ENCODE measurements at places on chromosomes 4 and X.

- no peak for DNase-seq
These were observed 1.3 kb downstream of the LPAR4 start for GRCh38 chrX:78748846-78749245.

DNA sequence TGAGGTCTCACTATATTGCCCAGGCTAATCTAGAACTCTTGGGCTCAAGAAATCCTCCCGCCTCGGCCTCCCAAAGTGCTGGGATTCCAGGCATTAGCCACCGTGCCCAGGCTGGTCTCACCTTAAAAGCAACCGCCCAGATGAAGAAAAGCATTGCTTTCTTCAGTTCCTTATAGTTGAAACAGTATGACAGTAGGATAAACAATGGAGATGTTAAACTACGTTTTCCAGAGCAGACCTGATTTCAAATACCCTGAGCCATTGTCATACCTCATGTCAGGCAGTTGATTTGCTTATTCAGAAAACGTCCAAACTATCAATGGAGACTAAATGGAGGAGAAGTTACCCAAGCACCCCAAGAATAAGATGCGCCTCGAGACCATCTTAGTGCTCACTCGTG, 26.3 kb upstream of the TMEM131L start:
- no peak for DNase-seq

DNA sequence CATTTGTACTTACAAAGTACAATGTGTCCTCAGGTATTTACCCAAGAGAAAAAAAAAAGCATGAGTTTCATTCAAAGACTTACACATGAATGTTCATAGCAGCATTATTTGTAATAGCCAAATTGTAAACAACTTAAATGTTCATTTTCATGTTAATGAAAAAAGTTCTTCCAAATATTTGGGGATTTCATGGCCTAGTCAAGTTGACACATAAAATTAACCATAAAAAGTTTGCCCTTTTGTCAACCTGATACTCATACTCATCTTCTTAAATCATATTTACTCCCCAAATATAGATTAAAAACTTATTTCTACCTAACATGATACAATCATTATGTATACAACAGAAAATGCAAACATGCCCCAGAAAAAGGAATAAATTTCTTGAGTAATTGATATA, 112.5 kb upstream of the EMCN start:
- DNase-seq: no peak

DNA sequence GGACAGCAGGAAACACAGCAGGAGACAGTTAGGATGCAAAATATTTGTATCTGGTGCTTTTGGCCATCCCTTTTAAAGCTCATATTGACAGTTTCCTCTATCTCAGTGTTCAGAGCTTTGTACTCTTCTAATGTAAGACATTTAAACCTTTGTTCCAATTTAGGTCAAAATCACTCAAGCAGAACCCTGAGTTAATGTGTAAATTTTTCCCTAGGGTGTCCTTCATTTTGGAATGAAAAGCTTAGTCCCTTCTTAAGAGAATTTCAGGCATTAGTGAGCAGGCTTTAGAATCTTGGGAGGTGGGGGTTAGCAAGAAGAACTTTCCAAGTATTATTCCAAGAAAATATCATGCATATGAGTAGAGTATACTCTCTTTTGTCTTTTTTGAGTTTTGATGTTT, 188.7 kb downstream of the GBA3 start:
- no peak for DNase-seq

GRCh38 chr4:1830642-1831228, 25.2 kb downstream of the LETM1 start:
- no peak for DNase-seq

DNA sequence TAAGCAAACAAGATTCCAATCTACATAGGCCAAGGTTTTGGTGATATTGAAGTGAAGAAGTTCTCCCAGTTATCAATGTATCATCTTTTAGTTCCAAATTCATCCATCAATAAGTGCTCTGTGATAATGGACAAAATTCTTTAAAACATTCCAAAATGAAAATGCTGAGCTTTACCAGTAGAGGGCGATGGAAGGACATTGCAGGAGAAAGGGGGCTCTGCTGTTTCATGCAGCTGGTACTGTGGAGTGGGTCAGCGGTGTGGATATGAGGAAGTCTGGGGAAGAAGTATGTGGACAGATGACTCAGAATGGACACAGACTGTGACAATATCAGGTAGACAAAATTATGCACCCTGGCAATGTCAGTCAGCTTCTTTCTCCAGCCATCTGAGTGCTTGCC, 46.6 kb upstream of the HS6ST2 start:
- no peak for DNase-seq

DNA sequence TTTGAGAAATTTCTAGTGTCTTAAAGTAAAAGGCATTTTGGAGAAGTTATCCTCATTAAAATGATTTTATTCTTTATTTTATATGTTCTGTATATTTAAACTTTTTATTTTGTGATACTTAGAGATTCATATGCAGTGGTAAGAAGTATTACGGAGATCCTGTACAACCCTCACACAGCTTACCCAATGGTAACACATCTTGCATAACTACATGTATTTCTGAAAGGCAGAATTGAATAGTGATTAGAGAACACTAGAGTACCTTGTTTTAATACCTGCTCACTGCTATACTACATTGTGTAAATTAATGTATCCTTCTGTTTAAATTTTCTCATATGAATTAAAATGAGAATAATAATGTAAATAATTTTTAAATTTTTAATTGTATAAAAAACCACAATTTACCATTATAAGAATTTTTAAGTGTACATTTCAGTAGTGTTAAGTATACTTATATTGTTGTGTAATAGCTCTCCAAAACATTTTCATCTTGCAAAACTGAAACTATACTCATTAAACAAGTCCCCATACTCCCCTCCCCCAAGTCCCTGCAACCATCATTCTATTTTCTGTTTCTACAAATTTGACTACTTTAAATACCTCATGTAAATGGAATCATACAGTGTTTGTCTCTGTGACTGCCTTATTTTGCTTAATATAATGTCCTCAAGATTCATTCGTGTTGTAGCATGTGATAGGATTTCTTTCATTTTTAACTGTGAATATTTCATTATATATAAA, 45.4 kb downstream of the INTS12 start:
- DNase-seq: no peak

DNA sequence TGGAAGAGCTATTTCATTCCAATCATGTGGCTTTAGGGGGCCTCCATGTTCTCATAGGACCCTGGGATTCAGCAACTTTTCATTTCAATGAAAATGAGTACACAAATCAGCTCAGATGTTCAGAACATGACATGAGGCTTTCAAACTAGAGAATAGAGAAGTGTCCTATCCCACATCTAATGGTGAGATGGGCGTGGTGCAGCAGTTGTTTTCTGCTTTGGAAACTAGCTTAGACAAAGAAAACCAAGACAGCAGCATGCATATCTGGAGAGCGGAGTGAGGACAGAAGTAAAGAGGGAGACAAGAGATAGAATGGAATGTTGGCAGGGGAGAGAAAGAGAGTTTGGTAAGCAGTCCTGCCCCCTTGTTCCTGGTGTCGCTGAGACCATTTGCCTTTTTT, 1009.1 kb upstream of the IGFBP7 start:
- no peak for DNase-seq

DNA sequence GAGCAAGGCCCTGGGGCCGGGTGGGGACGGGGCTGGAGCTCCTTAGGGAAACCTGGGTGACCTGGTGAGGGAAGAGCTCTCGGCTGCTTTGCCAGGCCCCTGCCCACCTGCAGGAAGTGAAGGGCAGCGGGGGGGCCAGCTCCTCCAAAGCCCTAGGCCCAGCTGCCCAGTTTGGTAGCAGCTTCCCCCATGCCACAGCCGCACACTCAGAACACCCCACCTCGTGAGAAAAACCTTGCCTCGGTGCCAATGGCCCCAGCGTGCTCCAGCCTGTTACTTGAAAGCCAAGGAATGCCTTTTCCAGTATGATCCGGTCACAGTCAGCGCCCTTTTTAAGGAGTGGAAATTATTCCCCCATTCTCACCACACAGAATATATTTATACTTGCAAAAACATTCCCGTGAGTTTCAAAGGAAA, 38.3 kb downstream of the ACOX3 start:
- no peak for DNase-seq

DNA sequence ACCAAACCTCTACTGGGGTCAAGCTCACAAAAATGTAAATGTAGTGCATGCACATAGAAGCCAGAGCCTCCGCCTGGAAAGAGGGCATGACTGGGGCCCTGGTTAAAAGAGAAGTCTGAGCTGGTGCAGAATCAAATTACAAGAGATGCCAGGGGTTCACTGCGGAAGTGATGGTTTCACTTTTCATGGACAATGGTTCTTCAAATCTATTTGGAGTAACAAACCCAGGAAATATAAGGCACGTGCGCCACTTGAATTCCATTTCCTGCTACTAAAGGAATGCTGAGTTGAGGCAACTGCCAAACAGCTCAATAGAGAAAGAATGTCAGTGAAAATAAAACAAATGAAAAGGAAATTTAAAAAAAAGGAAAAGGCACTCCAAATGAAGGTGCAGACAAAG, 79.8 kb downstream of the FUNDC1 start:
- DNase-seq: no peak

GRCh38 chrX:103518571-103518970, 718 bp downstream of the RAB40A start:
- no peak for DNase-seq

- DNase-seq: no peak
These were observed 182.1 kb downstream of the CPE start for GRCh38 chr4:165560941-165561340.

GRCh38 chrX:45447331-45447730, 246.7 kb upstream of the DIPK2B start:
- no peak for DNase-seq

- DNase-seq: no peak
These were observed 1794.0 kb downstream of the STIM2 start for GRCh38 chr4:28654618-28655017.

DNA sequence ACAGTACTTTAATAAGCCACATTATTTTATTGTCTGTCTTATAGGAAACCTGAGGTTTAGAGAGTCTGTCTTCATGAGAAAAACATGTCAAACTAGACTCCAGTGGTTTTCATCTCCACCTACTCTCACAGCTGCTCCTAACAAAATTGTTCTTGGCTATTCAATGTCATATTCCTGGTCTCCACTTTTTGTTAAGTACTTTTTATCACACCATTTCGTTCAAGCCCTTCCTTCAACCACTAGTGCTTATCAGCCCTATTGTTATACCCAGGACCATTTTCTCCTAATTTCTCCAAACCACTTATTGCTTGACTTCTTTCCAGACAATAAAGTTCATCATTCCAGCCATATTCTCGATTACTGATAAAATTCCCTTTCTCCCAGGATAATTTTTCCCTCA, 1674.3 kb upstream of the AGA start:
- DNase-seq: no peak

GRCh38 chrX:150767045-150767395, 73.8 kb downstream of the MTMR1 start:
- no peak for DNase-seq

GRCh38 chr4:56183344-56183959, 203.8 kb downstream of the AASDH start:
- no peak for DNase-seq

- no peak for DNase-seq
These were observed 132.4 kb downstream of the MAGEC1 start for GRCh38 chrX:142036116-142036515.

GRCh38 chr4:168900080-168900479, 110.0 kb downstream of the CBR4 start:
- DNase-seq: no peak

GRCh38 chr4:90419124-90419711, 292.0 kb downstream of the CCSER1 start:
- DNase-seq: no peak

GRCh38 chrX:20727447-20727846, 460.7 kb upstream of the RPS6KA3 start:
- DNase-seq: no peak

DNA sequence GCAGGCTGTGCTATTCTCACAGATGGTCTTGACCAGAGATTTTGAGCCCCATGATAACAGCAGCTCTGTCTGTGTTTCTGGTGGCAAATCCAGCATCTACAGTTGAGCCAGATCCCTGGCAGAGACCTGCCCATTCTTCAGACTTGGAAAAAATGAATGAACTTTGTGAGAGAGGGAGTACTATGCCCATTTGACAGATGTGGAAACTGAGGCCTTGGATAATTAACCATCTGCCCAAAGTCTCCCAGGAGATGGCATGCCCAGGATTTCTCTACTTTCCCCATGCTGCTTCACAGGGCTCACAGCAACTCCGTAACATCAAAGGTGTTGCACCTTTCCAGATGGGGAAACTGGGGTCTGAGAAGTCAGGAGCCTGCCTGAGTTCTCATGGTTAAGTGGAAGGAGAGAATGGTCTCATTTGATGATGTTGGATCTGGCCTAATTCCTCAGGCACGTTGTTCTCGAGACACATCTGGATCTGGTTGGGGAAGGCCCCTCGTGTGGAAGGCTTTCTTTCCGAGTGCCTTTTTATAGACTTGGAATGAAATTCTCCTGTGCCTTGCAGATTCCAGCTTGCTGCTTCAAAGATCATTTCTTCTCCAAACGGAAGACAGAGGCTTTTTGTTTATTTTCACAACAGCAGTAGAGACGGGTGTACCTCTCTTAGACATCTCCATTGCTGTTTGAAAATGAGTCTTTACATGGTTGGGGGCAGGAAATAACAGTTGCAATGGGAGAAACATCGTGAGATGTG, 73.3 kb upstream of the STX18 start:
- DNase-seq: no peak

DNA sequence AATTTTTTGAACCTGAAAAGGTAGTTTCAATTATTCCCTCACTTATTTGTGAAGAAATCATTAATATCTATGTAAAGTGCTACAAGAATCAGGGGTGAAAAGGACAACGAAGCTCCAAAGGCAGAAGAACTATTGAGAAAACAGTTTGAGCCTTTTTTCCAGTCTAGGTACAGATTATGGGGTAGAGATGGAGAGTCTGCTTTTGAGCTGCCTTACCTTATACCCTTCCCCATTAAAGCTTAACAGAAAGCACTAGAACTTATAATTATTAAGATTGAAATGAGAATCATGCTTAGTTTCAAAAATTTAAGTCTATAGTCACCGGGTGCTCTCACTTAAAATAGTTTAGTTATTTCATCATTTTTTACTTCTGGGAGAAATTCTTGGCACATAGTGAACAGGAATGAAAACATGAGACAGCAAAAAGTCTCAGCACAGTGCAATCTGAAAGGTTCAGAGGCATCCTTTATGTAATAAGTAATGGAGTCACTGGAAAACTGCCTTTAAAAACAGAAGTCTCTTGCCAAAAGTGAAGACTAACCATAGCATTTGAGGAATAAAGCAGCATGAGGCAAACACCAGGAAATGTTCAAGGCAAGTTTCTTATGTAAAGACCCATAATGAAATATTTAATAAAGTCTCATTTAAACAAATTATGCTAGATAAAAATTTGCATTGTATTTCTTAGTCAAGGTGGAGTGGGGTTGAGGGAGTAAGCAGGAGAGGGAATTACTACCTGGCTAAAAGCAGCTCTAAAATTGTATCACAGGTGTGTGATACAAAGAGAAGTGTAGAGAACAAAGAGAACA, 5.1 kb upstream of the DCLK2 start:
- no peak for DNase-seq

- no peak for DNase-seq
These were observed 5.3 kb downstream of the CRMP1 start for GRCh38 chr4:5887361-5888221.

Measured in transverse colon (tissue), 4 donors.